BJ (cell line): ENCODE measurements at places on chromosomes 13 and 19. TPM values are rescaled to one million over a fixed set of nuclear protein-coding genes. Genes with fewer than 3 reads are reported as not detected.

DNA sequence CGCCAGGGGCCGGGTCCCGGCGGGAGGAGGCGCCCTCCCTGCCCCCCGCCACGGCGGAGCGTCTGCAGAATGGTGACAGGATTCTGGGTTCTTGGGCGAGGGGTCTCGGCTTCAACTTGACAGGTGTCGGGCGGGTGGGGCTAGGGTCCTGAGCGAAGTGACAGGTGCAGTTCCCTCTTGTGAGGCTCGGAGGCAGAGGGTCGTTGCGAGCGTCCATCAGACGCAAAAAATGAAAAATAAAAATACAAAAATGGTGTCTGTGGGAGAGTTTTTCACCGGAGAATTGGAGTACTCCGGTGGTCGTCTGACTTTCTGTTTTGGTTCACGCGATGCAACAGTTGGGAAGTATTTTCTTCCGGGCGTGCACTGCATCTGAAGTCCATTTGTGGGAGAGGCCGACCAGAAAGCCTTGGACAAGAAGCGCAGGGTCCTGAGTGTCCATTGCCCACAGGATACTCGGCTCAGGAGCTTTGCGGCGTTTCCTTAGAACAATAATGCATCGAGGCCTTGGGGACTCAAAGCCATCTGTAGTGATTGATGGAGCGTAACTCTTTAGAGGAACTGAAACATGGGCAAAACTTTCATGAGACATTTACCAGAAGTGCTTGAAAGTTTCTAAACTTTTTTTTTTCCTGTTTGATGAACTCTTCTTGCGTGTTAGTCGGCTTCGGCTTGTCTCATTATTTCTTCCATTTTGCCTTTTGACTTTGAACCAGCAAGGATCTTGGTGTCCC, 759 bp downstream of the RB1 start:
- DNase-seq = no peak

GRCh38 chr19:399370-399769, 9.6 kb downstream of the C2CD4C start:
- no peak for DNase-seq

DNA sequence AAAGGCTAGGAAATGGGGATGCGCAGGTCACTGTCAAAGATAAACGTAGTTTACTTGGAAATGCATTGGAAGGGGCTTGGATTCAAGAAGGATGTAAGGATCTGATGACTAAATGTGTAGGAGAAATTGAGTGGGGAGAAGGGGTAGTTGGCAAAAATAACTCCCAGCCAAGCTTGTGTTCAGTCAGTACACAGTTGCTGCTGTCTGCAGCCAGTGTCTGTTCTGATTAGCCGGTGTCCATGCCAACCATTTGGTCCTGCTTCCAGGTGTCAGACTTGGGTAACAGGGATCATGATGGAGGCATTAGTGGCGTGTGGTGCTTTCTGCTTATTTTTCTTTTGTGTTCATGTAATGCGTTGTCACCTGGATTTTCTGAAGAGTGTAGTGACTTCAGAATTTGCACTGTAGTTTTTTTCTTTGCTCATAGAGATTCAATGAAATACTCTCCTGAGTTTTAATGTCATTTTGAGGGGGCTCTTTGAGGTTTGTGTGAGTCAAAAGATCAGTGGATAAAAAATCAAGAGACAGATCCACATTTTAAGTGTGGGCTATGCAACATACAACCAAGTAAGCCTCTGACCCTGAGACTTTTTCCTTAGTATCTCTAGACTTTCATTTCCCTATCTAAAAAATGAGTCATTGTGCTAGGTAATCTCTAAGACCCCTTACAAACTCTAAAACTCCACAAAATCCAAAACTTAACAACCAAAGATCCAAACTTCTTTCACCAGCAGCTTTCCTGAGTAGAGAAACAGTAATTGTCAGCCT, 103.9 kb downstream of the WDFY2 start:
- no peak for DNase-seq

DNA sequence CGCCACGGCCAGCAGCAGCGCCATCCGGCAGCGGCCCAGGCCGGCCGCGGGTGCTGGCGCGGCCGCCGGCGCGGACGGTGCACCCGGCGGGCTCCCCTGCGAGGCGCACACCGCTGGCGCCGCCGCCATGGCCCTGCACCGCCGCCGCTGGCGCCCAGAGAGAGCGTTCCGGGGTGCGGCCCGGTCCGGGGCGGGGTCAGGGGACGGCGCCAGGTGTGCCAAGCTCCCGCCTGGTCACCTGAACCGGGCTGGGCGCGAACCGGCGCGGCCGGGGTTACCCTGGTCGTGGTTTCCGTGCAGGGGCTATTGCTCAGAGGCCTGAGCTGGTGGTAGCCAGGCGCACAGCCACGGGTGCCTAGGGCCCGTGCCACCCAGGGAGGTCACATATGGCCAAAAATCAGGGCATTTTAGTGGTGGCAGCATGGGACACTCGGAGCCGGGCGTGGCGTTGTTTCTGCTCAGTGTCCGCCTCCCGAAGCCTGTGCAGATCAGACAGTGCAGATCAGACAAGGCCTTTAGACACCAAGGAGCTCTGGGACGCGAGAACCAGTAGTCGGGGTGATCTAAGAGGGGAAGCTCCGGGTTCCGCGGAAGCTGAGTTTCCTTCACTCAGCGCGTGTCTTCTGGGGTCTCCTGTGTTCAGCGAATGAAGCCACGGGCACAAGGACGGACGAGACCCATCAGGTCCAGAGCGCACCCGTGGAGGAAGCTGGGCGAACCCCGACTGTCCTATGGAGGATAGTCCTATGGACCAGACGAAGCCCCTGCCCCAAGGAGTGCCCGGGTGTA, at the start of gene TMEM238:
TMEM238 (minus strand) TSS at position 162 of the 789 bp plus-strand sequence; CDS start at position 129, 33 bp downstream.
- no peak for DNase-seq

DNA sequence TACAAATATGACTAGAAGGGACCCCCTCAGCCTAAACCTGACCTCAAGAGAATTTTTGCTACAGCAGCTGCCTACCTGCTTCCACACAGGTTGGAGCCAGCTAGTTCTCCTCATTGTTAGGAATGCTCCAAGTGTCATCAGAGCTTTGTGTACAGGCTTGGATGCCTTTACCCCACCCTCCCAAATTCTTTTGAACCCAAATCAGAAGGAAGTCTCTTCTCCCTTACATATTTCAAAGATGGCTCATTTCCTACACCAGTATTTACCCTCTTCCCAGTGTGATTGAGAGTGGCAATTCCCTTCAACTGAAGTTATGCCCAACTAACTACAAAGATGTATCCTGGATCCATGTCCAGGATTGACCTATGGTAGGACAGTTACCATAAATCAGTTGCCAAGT, 323.2 kb downstream of the OXGR1 start:
- no peak for DNase-seq

DNA sequence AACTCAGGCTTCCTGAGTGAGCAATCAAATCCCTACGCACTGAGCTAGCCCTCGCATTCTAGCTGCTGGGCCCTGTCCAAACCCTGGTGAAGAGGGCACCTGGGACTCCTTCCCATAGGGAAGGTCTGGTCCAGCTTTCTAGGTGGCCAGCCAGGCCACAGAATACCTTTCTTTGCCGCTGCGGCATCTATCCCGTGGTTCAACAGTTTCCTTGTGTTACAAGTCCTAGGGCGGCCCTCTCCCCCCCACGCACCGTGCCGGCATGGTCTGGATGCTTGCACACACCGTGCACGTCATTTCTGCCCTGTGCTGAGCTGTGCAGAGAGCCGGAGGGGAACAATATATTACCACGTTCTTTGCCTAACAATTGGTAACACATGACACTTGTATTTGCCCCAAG, 164.6 kb upstream of the TSHZ3 start:
- no peak for DNase-seq

DNA sequence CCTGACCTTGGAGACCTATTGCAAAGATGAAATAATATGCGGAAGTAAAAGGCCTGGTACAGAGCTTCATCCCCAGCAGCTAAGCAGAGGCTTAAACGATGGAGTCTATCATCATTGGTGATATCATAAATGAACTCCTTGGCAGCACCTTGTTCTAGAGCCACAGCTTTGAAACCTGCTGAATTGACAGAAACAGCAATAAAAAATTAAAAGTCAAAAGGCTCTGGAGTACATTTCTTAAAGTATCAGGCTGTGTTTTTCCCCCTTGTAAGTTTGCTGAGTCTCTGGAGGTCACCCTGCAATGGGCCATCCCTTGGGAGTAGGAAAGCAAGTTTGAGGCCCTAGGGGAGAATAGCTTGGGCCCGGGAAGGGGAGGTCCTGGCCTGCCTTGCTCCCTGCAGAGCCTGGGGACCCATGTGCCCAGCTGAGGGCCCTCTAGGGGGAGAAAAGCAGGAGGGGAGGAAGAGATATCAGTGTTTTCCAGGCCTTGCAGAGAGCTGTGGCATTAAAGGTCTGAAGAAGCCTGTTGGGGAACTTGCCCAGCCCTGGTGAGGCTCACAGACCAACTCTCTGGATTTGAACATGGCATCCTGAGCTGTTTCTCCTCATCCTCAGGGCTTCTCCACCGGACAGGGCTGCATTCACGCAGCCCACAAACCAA, 416.1 kb downstream of the ZNF536 start:
- DNase-seq = no peak

- DNase-seq = peak; percentile 85
Measured at GRCh38 chr13:35190241-35190640, 248.2 kb downstream of the NBEA start.

DNA sequence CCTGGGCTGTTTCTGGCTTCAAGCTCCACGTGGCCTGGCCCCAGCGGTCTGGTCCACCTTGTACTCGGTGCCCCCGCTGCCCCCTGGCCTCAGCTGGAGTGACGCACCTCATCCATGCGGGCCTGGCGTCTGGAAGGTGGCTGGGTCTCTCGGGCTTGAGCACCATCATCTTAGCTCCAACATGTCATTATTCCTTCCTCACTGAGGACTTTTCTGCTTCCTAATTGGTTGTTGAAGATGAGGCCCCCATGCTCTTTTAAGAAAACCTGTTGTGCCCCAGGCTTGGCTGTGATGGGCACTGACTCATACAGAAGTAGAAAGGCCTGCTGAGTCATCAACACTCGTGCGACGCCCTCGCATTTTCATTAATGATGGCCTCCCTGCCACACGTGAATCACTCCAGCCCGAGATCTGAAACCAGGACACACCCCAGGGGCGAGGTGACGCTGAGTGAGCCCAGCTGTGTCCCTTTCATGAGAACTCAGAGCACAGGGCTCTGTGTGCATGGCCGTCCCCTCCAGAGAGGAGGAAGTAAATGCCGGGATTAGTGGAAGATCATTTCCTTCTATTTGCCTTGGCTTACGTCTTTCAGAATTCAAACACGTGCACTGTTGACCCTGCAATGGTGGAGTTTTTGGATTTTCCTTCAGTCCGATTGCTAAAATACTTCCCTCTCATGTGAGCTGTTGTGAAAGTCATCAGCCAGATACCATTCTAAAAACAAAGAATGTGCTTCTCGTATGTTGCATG, 14.0 kb upstream of the GJA3 start:
- DNase-seq = peak; percentile 76

DNA sequence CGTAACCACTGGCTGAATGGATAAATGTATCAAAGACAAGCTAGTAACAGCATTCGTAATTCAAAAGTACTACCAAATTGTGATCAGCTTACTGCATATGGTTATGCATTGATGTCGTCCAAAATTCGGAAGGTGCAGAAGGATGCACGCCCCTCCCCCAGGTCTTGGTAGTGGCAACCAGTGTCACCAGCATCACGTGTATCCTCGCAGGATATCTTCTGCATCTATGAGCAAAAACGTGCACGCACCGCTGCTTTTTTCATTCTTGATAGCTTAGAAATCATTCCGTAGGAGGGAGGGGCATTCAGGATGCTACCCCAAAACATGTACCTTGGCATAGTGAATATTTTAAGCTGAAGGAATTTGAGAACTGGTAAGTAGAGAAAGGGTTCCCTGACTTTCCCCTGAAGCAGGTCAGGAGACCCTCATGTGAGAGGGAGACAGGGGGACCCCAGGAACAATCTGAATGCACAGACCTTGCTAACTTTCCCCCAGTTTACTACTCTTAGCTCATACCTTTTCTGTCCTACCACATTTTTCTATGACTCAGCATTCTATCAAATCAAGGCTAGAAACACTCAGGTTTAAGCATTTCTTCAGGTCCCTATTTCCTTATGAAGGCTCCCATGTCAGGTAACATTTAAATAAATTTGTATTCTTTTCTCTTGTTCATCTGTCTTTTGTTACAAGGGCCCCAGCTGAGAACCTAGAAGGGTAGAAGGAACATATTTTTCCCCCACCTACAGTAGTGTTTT, 61.2 kb upstream of the TM9SF2 start:
- DNase-seq = no peak

DNA sequence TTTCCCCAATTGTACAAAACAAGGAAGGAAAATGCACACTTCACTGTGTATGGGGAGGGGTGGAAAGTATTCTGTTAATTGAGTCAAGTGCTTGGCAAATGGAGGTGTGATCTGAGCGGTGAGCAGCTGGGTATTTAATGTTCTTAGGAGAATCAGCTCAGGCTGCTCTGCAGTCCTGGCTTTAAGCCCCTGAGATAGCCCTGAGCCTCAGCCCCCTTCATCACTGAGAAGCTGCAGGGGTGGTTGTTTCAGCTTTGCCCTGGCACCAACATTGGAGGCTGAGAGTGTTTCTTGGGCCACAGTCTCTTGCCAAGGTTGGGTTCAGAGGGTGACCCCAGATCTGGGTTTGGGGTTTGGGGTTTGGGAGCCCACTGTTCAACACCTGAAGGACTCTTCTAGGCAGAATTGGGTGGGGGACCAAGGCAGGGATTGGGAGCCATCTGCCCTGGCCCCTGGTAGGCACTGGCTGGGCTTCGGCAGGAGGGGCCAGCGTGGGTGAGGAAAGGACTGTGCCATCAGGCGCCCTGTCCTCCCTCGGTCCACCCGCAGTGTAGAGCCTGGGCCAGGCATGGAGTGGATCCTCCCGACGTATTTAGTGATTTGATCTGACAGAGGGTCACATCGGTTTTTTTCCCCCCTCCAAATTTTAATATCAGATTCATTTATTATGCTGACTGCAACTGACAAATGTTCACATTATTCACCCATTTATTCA, 66.7 kb upstream of the ZNF536 start:
- no peak for DNase-seq

GRCh38 chr13:112962396-112962795, 6.6 kb upstream of the MCF2L start:
- no peak for DNase-seq

- DNase-seq = no peak
Measured at GRCh38 chr19:45152504-45153338, 8.1 kb downstream of the NKPD1 start.

The C19orf44 gene
- 2.8 and 3.4 TPM in 2 replicates for polyA plus RNA-seq

The SIGLEC5 gene
- not detected in 2 replicates for polyA plus RNA-seq

The FFAR1 gene
- not detected in 2 replicates for polyA plus RNA-seq

The SUCLA2 gene
- 19.1 and 38.1 TPM in 2 replicates for polyA plus RNA-seq
